GM10248 (cell line): ENCODE measurements at places on chromosomes 7 and 10.

- no peak for DNase-seq
Measured at GRCh38 chr10:126729314-126729870, 58.9 kb upstream of the C10orf90 start.

DNA sequence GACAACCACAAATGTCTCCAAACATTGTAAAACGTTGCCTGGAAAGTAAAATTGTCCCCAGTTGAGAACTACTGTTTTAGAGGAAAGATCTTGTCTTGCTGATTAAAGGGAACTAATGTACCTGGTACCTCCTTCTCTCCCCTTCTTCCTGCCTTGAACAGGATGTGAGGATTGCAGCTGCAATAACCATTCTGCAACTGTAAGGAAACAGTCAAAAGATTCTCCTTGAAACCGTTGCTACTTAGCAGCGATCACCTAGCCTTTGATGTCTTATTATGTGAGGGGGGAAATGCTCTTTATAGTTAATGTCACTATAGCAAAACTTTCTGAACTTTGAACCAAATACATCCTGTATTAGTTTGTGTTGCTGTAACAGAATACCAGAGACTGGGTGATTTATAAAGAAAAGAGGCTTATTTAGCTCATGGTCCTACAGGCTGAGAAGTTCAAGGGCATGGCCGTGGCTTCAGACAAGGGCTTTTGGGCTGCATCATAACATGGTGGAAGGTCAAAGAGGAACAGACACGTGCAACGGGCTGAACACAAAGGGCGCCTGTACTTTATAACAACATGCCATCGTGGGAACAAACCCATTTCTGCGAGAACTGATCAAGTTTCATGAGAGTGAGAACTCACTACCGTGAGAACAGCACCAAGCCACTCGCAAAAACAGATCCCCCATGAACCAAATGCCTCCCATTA is 54.2 kb upstream of the PARD3 start:
- DNase-seq, result no peak

- no peak for DNase-seq
Measured at GRCh38 chr10:37684765-37685164, 172.6 kb downstream of the ZNF248 start.

- DNase-seq, result no peak
Measured at GRCh38 chr7:79822620-79823240, 311.9 kb upstream of the GNAI1 start.

GRCh38 chr7:85022064-85022697 is 164.7 kb downstream of the SEMA3D start:
- no peak for DNase-seq

GRCh38 chr7:133118261-133118660 is 36.4 kb upstream of the CHCHD3 start:
- no peak for DNase-seq
